ENCODE measurements at places on chromosomes 4 and X. TPM values are rescaled to one million over a fixed set of nuclear protein-coding genes. Genes with fewer than 3 reads are reported as not detected.

ESX1 gene
- polyA plus RNA-seq, result not detected

MAGEA6 gene
- polyA plus RNA-seq, result not detected

GSX2 gene
- polyA plus RNA-seq, result 1.2 TPM

SMIM31 gene
- not detected for polyA plus RNA-seq

IL21 gene
- polyA plus RNA-seq, result not detected

RAB41 gene
- polyA plus RNA-seq, result not detected

TEX13C gene
- polyA plus RNA-seq, result not detected

GATA1 gene
- not detected for polyA plus RNA-seq

TXK gene
- polyA plus RNA-seq, result 3.4 TPM

Measured in IgD-negative memory B cell (primary cell).